ENCODE measurements at places on chromosomes 11 and 22.

DNA sequence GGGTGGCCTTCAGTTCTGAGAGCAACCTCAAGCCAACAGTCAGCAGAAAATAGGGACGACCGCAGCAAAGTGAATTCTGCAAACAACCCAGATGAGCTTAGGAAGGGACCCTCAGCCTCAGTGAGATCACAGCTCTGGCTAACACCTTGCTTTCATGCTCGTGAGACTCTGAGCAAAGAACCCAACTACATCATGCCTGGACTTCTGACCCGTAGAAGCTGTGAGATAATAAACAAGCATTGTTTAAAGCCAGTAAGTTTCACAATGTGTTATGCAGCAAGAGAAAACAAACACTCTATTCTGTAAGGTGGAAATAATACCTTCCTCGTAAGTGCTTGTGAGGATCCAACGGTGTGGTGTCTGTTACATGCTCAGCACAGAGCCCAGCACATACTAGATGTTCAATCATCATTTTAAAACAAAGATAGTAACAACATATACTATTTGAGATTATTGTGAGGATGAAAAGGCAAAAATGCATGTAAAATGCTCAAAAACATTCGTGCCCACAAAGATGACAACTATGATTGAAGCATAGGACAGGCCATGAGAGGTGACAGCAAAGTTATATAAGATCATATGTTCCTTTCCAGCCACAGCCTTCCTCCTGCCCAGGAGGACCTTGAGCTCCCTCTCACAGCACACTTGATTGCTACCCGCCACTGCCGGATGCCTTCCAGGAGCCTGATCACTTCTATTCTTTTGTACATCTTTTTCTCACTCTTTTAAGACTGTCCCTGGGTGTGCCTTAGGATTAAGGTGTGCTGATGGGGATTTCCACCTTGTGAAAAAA is 433.3 kb downstream of the BUD13 start:
- no peak for DNase-seq

GRCh38 chr11:27444801-27445215 is 27.8 kb downstream of the LGR4 start:
- DNase-seq = peak; percentile 56

- DNase-seq = no peak
Measured at GRCh38 chr22:20008221-20008995, 8.2 kb downstream of the ARVCF start.

DNA sequence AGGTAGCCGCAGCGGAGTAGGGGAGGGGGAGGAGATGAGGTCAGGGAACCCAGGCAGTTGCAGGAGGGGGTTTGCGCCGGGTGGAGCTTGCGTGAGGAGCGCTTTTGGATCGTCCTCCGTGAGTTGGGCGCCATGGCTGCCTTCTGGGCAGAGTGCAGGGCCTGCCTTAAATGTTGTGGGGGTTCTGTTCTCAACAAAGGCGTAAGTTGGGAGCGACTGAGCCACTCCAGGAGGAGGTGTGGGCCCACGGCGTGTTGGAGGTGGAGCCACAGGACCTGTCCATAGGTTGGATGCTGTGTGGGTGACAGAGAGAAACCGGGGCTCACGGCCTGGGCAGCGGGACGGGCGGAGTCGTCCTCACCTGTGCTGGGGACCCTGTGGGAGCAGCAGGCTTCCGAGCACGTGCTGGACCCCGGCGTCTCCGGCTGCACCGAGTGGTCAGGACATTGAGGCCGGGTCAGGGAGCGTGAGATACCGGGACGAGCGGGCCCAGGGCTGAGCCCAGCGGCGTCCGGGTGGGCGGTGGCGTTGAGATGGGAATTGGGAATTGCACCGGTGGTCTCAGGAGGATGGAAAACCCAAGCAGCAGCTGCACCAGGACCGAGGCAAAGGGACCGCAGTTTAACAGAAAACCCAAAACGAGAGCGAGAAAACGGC is 977 bp upstream of the PGGHG start:
- no peak for DNase-seq

DNA sequence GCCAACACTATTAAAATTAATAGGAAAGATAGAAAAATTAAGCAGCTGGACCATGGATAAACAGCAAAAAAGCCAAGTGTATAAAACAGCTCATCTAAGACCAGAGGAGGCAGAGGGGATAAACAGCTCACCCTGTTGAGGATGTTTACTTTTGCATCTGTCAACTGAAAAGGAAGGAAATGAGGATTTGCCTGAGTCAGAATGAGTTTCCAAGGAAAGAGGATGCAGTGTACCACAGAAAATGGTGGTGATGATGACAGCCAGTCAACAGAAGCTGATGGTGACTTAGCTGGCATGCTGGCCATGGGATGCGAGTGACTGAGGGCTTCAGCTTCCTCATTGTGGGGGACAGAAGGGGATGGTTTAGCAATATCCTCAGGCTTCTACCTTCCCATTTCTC is 183.5 kb downstream of the KIRREL3 start:
- no peak for DNase-seq

DNA sequence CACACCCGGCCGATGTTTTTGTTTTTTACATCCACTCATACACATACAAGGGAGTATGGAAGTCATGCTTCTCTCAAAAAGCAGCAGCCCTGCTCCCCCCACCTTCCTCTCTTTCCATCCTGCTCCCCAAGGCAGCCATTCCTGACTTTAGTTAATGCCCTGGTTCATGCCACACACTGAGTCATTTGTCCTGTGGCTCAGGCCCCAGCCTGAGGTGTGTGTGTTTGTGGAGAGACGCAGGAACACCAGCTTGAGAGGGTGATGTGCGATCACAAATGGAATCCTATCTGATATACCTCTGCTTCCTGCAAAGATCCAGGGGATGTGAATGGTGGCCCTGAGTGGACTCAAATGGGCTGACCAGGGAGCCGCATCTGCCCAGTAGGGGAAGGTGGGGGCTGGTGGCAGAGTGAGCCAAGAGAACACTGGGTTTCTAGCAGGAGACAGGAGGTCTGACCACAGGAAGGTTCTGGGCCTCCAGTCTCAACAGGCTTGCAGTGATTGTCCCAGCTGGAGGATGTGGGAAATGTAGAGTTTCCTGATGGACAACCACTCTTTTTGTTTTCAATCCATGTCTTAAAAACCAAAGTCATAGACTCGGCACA is 86.7 kb downstream of the OSBP2 start:
- DNase-seq = no peak

DNA sequence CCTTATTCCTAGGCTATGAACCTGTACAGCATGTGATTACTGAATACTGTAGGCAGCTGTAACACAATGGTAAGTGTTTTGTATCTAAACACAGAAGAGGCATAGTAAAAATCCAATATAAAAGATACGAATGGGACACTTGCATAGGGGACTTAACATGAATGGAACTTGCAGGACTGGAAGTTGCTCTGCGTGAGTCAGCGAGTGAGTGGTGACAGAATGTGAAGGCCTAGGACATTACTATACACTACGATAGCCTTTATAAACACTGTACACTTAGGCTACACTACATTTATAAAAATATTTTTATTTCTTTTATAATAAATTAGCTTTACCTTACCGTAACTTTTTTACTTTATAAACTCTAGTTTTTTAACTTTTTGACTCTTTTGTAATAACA is 81.1 kb downstream of the PGR start:
- DNase-seq = no peak

DNA sequence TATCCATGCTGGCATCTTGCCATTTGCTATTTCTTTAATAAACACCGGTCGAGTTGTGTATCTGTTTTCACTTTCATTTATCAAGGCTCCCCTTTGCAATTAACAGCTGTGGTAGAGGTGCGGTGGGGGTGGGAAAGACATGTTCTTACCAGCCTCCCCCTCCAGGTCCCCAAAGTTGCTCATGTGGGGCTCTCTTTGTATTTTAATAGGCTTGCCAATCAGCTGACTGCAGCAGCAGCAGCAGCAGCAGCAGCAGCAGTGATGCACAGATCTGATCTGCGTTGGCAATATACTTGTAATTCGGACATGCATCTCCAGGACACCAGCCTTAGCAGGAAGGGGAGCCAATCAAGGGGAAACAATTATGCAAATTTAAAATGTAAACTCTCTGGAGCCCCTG is 40.3 kb upstream of the E2F8 start:
- peak; percentile 74 for DNase-seq

DNA sequence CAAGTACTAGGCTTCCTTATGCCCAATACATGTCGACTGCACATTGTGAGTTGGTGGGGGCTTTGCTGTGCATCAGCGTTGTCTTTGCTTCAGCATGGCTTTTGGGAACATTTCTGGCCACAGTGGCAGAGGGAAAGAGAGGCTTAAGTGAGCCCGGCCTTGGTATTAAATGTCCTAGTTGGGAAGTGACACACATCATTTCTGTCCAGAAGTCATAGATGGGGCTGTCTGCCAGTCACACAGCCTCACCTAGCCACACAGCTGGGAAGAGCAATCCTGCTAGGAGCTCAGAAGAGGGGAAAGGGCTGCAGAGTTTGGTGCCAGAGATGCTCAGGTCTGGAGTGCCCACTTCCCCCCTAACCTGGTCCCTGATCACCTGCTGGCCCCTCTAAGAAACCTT is 27.6 kb downstream of the TREH start:
- no peak for DNase-seq

DNA sequence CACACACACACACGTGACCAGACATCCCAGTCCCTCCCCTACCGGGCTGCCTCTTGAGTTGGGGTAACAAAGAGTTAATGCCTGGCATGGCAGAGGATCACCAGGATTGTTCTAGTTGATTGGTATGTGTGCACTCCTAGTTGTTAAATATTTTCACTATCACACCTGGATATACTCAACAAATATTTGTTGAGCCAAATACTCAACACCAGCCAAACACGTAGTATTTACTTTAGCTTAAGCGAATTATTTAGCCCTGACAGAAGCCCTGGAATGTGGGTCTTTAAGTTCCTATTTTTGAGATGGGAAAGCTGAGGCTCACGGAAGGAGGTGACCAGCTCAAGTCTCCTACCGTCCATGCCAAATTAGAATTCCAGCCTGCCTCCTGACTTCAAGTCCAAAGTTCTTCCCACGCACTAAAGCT is 10.5 kb downstream of the CD3E start:
- DNase-seq = no peak

GRCh38 chr11:99645934-99646333 is 625.2 kb downstream of the CNTN5 start:
- DNase-seq = no peak

GRCh38 chr11:85889676-85890579 is 34.7 kb downstream of the CCDC83 start:
- no peak for DNase-seq

DNA sequence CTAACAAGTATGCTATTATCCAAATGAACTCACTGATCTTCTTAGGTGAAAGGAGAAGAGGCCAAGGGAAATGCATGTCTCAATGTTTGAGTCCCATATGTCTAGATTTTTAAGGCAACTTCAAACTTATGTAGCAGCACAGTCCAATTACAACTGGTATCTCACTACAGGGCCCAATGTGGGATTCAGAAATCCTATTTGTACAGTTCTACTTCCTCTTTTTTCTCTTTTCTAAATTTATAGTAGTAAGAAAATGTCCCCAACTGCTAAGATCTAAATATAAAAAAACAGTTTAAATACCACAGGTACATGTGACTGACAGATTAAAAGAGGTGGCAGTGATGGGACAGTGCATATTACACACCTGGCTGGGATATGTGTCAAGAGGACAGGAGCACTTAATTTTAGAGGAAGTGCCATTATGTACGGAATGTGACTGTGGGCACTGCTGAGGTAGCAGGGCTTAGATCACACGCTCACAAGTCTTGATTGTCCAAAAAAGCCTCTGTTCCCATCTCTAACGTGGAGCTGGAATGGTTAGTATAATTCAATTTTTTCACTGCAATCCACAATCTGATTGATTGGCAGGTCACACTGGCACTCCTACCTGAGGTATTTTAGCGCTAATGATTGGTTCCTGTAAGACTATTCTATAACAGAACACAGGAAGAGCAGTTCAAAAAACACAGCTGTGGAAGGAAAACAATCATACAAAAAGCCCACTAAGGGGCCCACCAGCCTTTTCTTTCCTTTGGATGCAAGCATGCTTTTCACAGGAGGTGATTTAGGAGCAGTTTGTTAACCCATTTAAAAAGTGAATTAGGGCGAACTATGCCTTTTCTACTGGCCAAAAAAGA is 34.6 kb downstream of the APOL5 start:
- no peak for DNase-seq

GRCh38 chr11:72676861-72677341 is 2.7 kb upstream of the PDE2A start:
- peak; percentile 22 for DNase-seq

DNA sequence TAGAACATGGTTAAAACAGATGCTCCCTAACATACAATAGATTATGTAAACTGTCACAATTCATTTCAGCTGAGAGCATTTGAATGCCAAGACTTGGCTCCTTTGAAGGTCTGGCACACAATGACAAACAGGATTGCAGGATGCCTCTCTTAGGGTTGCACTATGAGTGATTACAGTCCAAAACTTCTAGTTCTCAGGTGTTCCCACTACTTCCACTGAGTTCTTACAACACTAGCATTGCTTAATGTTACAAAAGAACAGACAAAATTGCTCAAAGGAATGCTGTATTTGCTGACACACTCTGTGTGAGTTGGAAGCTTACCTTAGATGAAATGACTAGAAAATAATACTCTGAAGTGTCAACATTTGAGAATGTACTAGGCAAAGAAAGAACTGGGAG is 2413.8 kb upstream of the RAG2 start:
- no peak for DNase-seq

GRCh38 chr11:84812471-84812969 is 814.6 kb downstream of the DLG2 start:
- DNase-seq = no peak

- peak; percentile 41 for DNase-seq
Measured at GRCh38 chr11:131146827-131147490, 223.5 kb upstream of the NTM start.

DNA sequence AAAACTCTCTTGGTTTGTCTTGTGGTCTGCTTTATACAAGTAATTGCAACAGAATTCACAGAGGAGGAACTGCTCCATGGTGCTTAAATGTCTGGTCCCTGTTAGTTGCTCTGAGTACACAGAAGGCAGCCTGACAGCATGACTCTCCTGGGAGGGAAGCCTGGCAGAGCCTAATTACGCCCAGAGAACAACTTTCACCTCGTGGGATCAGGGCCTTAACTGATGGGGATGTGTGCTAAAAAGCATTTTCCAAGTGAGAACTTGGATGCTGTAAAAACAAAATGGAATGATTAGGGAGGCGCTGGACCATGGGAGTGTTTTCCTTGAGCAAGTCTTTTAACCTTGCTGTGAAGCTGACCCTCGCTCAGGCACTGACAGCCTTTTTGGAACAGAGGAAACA is 154.0 kb upstream of the TENM4 start:
- no peak for DNase-seq

DNA sequence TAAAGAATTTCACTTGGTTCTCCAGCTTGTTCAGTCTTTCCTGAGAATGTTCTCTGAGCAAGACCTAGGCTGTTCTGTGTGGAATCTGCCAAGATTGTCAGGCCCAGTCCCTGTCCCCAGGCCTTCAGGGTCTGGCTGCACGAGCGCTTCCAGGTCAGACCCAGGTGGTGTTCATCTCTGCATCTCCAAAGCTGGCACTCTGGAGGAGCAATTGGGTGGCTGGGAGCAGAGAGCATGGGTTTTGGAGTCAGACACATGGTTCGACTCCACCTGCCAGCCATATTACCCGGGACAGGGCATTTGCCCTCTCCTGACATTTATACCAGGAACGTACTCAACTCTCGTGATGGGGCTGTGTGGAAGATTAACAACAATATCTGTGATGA is 8.8 kb downstream of the CD5 start:
- DNase-seq = no peak

Measured in NCI-H1105 treated with DMSO at 0.1 percent for 48 hours (cell line).